AG20443 (cell line): ENCODE measurements at places on chromosomes 1 and 21.

- peak; percentile 95 for DNase-seq
These were observed at the start of gene NUAK2 for GRCh38 chr1:205321162-205321958. Gene NUAK2, minus strand, starts transcription at chr1:205321745. Its CDS starts 117 bp downstream, at chr1:205321628.

GRCh38 chr1:85822696-85823095, 114.5 kb upstream of the ZNHIT6 start:
- no peak for DNase-seq

- DNase-seq = no peak
These were observed 350.6 kb upstream of the NCAM2 start for GRCh38 chr21:20647607-20648006.

- DNase-seq = no peak
These were observed 12.2 kb upstream of the S100A7A start for GRCh38 chr1:153404086-153404635.

DNA sequence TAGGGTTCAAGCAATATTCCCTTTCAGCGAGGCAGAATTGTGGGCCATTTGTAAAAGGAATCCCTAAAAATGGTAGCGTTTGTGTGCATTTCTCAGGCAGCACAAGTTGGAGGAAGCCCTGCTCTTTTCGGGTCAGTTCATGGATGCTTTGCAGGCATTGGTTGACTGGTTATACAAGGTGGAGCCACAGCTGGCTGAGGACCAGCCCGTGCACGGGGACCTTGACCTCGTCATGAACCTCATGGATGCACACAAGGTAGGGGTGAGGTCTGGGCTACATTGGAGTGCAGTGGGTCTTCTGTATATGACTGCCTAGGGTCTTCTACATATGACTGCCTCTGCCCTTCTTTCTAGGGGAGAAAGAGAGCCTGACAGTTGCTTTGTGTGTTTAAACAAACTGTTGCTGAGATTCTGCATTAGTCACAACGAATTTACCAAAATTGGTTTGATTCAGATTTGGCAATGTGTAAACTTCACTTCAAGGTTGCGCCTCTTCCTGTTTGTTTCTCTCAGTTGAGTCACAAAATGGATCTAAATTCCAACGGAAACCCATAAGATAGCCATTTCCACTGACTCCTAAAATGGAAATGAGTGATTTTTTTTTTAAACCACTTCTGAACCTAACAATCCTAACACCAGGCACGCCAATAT, 40.4 kb upstream of the BMP8A start:
- peak; percentile 41 for DNase-seq
